ENCODE measurements at places on chromosomes 12 and 14. TPM values are rescaled to one million over a fixed set of nuclear protein-coding genes. Genes with fewer than 3 reads are reported as not detected.

DNA sequence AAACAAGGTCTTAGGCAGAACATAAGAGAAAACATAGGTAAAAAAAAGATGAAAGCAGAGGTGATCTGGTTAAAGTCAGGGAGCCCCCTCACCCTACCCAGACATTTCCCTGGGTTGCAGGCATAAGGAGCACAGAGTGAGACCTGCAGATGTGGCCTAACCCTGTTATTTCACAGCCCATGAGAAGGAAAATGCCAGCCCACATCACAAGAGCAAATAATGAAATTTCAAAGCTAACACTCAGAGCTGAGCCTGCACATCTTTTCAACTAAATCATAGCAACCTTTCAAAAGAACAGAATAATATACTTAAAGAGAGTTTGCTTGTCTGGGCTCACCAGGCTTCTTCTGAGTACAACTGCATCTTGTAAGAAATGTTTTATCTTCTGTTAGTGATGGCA lies 295.4 kb downstream of the RPAP3 start:
- H3K27ac ChIP-seq: peak overlapping the region; percentile 43
- H3K4me1 ChIP-seq: peaks cover 71% of the 10 kb centered on the region
- H3K4me3 ChIP-seq: no peak overlapping the region

Gene SERPINA9
- polyA plus RNA-seq: not detected

Gene KRT71
- not detected for polyA plus RNA-seq

GRCh38 chr12:83031196-83031595 lies 344.5 kb downstream of the TMTC2 start:
- H3K4me3 ChIP-seq: no peak overlapping the region
- H3K4me1 ChIP-seq: no peaks in the 10 kb centered on the region
- no peak for DNase-seq
- H3K36me3 ChIP-seq: no peaks in the 10 kb centered on the region
- H3K27me3 ChIP-seq: no peaks in the 10 kb centered on the region

Gene PLCZ1
- polyA plus RNA-seq: not detected

GRCh38 chr12:120668091-120668867 lies 18.7 kb upstream of the MLEC start:
- H3K4me1 ChIP-seq: no peaks in the 10 kb centered on the region
- DNase-seq: no peak
- no peaks in the 10 kb centered on the region for H3K27me3 ChIP-seq
- no peak overlapping the region for H3K27ac ChIP-seq

Gene CARMIL3
- polyA plus RNA-seq: not detected

- no peak for DNase-seq
- H3K36me3 ChIP-seq: peaks cover 8% of the 10 kb centered on the region
These were observed 25.8 kb downstream of the STYX start for GRCh38 chr14:52755607-52756316.

DNA sequence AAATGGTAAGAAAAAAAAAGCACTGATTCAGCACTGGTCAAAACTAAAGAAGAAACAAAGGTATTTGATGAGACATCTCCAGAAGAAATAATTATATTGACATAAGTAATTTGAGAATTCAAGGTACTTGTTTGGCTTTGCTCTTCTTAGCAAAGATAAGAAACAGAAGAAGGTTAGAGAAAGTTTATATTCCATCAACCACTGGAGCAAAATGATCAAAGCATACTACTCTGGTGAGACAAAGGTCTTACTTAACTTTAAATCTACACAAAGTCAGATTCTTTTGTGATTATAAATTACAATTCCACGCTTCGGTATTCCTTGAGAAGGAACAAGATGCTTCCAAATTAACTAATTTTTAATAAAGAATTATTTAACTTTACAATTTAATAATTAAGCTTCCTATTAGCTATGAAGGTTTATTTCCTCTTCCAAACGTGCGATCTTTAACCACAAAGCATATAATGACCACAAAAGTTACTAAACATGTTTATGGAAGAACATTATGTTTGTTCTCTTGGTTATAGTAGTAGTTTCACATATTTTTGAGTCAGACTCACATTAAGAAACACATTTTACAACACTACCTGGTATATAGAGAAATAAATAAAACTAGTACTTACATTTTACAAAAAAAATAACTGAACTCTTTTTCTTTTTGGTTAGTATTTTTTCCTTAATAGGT lies 53.4 kb downstream of the METTL25 start:
- H3K27ac ChIP-seq: no peak overlapping the region
- no peaks in the 10 kb centered on the region for H3K4me1 ChIP-seq
- H3K36me3 ChIP-seq: no peaks in the 10 kb centered on the region
- H3K27me3 ChIP-seq: no peaks in the 10 kb centered on the region

GRCh38 chr12:73731658-73732057 lies 806.0 kb upstream of the ATXN7L3B start:
- H3K4me3 ChIP-seq: no peak overlapping the region
- DNase-seq: no peak
- H3K36me3 ChIP-seq: no peaks in the 10 kb centered on the region
- H3K27ac ChIP-seq: no peak overlapping the region
- no peaks in the 10 kb centered on the region for H3K4me1 ChIP-seq
- H3K27me3 ChIP-seq: no peaks in the 10 kb centered on the region

DNA sequence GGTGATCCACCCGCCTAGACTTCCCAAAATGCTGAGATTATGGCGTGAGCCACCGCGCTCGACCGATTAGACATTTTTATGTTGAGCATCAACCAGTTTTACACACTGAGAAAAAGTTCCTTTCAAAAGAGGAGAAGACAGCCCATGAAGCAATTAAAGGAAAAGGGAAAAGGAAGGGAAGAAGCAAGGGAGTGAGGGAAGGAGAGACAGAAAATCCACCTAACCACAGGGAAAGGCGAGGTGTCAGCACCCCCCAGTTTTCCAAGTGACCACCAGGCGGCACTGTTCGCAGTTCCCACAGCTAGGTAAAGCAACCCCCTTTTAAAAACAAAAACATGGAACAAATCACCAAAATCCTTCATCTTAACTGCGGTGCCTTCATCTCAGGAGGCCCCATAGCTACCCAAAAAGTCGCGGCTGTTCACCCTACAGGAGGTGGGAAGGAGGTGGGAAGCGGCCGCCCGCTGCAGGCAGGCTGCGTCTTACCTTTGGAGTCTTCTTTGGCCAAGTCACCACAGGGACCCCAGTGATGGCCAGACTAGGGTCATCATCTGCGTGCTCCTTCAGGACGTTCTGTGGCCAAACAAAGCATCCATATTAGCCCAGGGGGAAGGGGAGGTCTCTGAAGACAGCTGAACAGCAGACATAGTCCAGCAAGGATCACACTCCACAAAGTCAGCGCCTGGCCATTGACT lies 86.6 kb downstream of the KDM2B start:
- H3K27ac ChIP-seq: no peak overlapping the region
- H3K4me1 ChIP-seq: no peaks in the 10 kb centered on the region
- peak; percentile 54 for DNase-seq

- H3K27me3 ChIP-seq: no peaks in the 10 kb centered on the region
- DNase-seq: no peak
- no peak overlapping the region for H3K27ac ChIP-seq
- no peaks in the 10 kb centered on the region for H3K4me1 ChIP-seq
- no peak overlapping the region for H3K4me3 ChIP-seq
- no peaks in the 10 kb centered on the region for H3K36me3 ChIP-seq
These were observed 6.9 kb downstream of the FLRT2 start for GRCh38 chr14:85536833-85537190.

DNA sequence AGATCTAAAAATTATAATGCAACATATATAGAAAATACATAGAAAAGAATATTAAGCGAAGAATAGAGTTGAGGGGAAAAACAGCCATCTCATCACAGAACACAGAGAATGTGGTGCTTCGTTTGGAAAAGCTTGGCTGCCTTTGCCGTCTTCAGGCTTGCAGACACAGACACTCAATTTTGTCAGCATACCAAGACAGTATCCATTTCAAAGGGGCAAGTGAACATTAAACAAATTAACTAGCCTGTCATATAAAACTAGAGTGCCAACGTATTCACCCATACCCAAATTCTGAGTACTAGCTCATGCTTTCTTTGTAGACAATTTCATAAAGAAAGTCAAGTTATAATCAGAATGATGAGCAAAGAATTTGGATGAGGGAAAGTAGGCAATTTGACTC lies 40.5 kb downstream of the DMAC2L start:
- peaks cover under 1% of the 10 kb centered on the region for H3K36me3 ChIP-seq
- H3K27me3 ChIP-seq: no peaks in the 10 kb centered on the region
- no peak overlapping the region for H3K27ac ChIP-seq
- H3K4me1 ChIP-seq: no peaks in the 10 kb centered on the region
- no peak overlapping the region for H3K4me3 ChIP-seq
- DNase-seq: no peak

GRCh38 chr12:12887471-12887870 lies 3.9 kb upstream of the GPRC5A start:
- no peak overlapping the region for H3K27ac ChIP-seq
- no peak for DNase-seq
- no peak overlapping the region for H3K4me3 ChIP-seq
- peaks cover 4% of the 10 kb centered on the region for H3K27me3 ChIP-seq
- H3K4me1 ChIP-seq: no peaks in the 10 kb centered on the region

- H3K27ac ChIP-seq: no peak overlapping the region
- H3K36me3 ChIP-seq: no peaks in the 10 kb centered on the region
- H3K27me3 ChIP-seq: no peaks in the 10 kb centered on the region
- H3K4me1 ChIP-seq: peaks cover 3% of the 10 kb centered on the region
These were observed 32.5 kb upstream of the PLEKHG6 start for GRCh38 chr12:6277982-6278438.

- no peaks in the 10 kb centered on the region for H3K27me3 ChIP-seq
- no peaks in the 10 kb centered on the region for H3K36me3 ChIP-seq
- no peak overlapping the region for H3K4me3 ChIP-seq
- H3K27ac ChIP-seq: no peak overlapping the region
These were observed 1136.8 kb downstream of the AACS start for GRCh38 chr12:126201981-126202537.

DNA sequence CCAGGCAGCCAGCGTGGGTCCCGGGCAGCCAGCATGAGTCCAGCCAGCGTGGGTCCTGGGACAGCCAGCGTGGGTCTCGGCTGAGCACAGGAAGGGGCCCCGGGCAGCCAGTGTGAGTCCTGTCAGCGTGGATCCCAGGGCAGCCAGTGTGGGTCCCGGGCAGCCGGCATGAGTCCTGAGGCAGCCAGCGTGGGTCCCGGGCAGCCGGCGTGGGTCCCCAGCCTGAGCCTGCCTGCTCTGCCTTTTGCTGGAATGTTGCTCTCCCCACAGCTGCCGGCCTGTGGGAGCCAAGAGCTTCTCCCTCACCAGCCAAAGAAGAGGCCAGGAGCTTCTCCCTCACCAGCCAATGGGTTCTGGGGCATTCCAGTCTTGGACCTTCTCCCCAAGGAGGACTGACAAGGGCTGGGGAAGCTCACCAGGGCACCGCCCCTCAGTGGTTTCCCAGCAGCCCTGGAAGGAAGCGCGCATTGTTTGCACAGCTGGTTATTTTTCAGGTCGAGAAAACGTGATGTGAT lies 15.0 kb upstream of the RFLNA start:
- no peak overlapping the region for H3K27ac ChIP-seq
- H3K4me1 ChIP-seq: no peaks in the 10 kb centered on the region
- no peak overlapping the region for H3K4me3 ChIP-seq
- no peaks in the 10 kb centered on the region for H3K27me3 ChIP-seq

Gene CLEC6A
- polyA plus RNA-seq: not detected

DNA sequence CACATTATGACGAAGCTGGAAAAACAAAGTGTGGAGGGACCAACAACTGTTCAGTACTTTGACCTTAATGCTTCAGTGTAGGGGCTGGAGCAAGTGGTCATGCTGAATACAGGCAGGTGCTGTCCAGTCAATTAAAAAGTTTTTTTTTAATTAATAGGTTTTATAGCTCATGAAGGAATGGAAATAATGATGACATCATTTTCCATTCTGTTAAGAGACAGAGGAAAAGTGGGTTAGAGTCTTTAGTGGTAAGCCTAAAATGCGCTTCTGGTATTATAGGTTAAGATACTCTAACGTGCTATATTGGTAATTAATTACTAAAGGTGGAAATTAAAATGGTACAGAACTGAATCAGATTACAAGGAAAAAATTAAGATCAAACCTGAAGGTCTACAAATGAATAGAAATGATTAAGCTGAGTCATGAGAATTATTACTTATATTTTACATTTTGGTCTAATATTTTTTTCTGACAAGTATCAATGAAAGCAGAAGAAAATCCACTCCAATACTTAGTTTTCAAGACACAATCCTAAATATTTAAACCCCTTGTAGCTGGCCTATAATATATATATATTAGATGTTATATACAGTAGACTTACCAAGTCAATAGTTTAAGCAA lies 15.6 kb downstream of the KLHDC2 start:
- no peak overlapping the region for H3K27ac ChIP-seq
- no peaks in the 10 kb centered on the region for H3K27me3 ChIP-seq
- H3K4me3 ChIP-seq: no peak overlapping the region
- no peak for DNase-seq
- no peaks in the 10 kb centered on the region for H3K4me1 ChIP-seq

- H3K27me3 ChIP-seq: no peaks in the 10 kb centered on the region
- H3K27ac ChIP-seq: no peak overlapping the region
- no peaks in the 10 kb centered on the region for H3K4me1 ChIP-seq
- DNase-seq: no peak
These were observed 8.5 kb upstream of the DIO3 start for GRCh38 chr14:101552786-101553231.

DNA sequence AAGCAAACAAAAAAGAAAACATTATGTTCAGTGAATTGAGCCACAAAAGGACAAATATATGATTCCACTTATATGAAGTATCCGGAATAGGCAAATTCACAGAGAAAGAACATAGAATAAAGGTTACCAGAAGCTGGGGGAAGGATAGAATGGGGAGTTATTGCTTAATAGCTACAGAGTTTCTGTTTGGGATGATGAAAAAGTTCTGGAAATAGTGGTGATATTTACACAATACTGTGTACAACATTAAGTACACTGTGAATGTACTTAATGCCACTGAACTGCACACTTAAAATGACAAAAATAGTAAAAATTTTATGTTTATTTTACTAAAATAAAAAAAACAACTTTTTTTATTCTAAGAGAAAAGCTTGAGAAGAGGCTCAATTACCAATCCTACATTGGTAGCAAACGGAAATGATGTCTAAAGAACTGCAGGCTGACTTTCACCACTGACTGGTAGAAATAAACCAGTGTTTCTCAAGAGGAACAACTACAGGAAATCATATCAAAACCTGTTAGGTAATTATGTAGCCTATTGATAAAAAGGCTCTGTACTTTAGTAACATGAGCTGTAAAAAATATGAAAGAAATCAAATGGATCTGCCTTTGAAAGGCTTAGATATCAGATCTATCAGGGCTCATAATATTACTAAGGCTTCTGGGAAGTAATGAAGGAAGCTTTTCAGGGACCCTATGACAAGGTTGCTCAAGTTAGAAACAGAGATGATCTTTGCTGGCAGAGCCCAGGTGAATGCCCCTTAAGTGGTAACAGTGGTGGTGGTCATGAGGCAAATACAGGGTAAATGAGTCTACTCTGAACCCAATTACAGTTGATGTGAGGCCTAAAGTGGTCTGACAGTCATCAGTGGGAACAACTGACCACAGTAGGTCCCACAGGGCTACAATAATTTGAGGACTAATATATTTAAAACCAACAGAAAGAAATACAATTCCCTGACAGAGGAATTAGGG lies 41.3 kb downstream of the BAZ1A start:
- no peak overlapping the region for H3K4me3 ChIP-seq
- H3K27me3 ChIP-seq: no peaks in the 10 kb centered on the region
- peaks cover 4% of the 10 kb centered on the region for H3K4me1 ChIP-seq
- no peaks in the 10 kb centered on the region for H3K36me3 ChIP-seq

All from naive thymus-derived CD4-positive, alpha-beta T cell (primary cell).